ENCODE measurements at places on chromosomes 1 and 21.

DNA sequence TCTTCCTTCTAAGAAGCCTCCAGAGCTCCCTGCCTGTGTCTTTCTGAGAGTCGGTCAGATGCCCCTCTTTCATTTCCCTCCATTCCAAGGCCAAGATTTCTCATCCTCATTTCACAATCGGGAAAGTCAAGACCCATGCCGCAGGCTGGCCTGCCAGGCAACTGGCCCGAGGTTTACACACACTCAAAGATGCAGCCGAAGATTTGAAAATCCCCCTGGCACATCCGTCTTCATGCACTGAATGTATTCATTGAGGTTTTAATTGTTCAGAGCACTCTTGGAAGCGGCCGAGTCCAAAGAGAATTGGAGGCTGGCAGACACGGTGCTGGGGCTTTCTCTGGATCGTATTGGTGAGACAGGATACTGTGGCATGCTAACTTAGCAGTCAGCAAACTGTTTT lies 29.1 kb upstream of the SRP9 start:
- no peak for DNase-seq

DNA sequence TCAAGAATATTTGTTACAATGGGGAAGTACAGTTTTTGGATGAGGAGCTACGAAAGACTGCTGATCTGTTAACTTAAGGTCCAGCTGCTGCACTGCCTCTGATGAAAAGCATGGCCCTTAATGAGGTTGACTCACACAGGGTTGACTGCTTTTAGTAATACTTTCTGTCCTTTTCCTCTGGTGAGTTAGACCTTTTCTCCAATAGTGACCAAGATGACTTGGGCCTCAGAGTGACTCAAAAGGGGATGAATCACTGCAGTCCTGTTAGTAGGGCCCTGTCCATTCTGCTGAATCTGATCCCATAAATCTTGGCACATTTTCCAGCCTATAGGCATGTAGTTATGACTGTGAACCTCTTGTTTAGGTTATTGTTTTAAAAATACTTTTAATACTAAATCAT lies 2.7 kb downstream of the DISP1 start:
- DNase-seq: no peak

- DNase-seq: no peak
Measured at GRCh38 chr1:202580619-202581018, 129.6 kb downstream of the SYT2 start.

GRCh38 chr1:187033693-187034390 lies 205.1 kb downstream of the PLA2G4A start:
- no peak for DNase-seq

- peak; percentile 52 for DNase-seq
Measured at GRCh38 chr1:38046884-38047602, 450 bp upstream of the POU3F1 start.

DNA sequence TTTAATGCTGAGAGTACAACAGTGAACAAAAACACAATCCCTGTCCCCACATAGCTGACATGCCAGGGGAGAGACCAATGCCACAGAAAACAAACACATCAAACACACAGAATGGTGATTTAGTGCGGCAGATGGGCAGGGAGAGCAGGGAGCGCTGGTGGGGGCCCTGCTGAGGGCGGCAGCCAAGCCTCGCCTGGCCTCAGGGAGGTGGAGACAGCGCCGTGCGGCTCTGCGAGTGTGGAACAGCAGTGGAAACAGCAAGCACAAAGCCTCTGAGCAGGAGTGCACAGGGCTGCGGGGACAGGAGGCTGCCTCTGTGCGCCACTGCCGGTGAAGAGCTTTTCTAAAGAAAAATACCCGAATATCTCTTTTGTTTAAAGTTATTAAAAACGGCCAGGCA lies 17.0 kb downstream of the MCM3AP start:
- DNase-seq: no peak

DNA sequence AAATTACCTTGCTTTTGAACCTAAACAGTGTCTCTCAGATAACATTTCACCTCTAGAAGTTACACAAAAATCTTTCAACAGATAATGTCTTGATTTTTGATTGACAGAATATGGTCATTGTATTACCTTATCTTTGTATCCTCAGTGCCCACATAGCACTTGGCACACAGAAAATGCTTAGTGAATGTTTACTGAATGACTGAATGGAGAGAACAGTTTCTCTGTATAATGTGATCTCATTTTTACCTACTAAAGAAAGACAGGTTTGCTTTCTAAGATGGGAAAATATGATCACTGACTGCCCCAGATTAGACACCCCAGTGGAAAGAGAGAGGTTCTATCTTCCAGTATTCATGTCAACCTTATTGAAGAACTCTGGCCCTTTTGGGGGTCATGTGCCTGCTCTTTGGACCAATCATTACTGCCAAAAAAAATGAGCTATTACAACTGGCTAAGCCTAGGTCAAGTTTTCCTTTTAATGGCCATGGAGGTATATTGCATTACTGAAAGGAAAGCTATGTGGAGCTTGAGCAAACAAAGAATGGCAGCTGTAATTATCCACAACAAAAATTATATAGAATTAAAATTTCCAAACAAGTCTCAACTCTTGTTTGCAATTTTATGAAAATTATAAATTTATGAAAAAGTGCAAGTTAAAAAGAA lies 117.4 kb downstream of the MAGI3 start:
- no peak for DNase-seq

DNA sequence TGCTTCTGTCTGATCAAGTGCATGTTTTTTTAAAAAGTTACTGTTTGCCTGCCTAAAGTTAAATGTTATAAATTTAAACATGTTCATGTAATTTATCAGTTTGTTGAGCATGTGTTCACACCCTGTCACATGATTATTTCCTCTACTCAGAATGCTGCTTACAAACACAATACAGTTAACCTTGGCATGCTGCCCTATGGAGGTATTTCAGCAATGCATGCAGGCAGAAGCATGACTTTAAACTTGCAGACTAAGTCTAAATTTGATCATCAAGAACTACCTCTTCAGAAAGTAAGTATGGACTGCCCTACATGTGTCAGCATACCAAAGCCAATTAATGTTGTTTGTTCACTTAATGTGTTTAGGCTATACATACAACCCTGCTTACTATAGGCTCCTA lies 161.6 kb downstream of the LRRC40 start:
- DNase-seq: no peak

- DNase-seq: peak; percentile 43
Measured at GRCh38 chr1:35568975-35569395, 4.1 kb upstream of the TFAP2E start.

DNA sequence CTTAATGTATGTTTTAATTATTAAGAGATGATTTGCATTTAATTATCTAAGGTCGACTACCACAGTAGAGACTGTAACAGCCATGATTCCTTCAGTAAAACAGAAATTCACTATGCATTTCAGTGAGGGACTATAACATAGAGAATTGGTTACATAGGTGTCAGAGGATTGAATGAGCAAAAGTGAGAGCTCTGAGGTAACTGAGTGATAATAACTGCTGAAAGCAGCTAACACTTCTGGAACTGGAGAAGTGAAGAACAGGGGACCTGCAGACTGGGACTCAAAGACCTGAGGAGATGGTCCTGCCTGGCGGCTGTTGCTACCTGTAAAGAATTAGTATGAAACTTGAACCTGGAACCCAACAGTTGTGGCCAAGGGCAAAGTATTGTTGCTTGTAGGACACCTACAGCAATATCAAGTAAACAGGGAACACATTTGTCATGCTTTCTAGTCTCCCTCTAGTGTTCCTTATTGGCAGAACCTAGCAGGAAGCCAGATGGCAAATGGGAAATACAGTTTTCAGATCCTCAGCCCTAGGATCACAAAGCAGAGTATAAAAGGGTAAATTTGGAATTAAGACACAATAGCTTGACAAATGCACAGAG lies 110.6 kb downstream of the HS2ST1 start:
- DNase-seq: no peak

DNA sequence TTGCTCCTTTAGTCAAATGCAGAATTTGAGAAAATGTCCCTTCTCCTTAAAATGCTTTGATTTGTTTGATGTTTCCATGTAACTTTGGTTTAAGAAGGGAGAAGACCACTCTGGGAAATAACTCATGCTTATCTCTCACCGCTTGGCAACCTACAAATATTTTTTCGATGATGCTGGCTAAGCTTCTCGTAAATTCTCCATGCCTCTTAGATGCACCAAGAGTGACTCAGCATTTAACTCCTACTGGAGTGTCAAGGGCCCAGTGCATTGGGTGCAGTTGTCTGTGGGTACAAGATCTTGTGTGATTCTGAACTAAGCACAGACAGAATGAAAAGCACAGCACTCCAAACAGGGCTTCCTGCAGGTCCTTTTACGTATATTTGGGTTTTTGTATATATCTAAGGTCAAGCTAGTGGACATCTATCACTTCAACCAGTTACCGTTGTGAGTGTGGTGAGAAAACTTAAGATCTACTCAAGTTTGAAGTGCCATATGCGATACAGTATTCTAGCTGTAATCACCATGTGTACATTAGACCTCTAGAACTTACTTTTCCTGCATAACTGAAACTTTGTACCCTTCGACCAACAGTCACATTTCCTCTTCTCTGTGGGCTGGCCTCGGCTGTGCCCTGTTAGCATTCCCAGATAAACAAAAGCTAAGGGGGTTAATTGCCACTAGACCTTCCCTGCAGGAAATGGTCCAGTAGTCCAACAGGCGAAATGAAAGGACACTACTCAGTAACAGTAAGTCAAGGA lies 55.8 kb downstream of the COL18A1 start:
- DNase-seq: no peak

GRCh38 chr1:201358596-201358995 lies 18.9 kb downstream of the TNNT2 start:
- no peak for DNase-seq

DNA sequence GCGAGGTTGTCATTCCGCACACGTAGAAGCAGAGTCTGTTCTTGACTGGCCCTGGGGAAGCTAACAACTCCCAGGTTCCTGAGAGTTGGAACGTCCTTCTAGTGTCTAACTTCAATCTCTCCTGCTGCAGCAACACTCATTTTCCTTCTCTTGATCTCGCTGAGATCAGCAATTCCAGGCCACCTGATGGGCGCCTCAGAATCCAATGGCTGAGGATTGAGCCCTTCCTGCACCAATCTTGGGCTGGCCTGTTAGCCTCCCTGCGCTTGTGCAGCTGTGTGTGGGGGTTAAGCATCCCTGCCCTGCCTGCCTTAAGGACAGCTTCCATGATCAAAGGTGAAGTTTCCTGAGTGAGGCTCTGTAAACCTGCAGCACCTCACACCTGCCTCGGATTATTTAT lies 87.9 kb downstream of the SYT2 start:
- DNase-seq: no peak

DNA sequence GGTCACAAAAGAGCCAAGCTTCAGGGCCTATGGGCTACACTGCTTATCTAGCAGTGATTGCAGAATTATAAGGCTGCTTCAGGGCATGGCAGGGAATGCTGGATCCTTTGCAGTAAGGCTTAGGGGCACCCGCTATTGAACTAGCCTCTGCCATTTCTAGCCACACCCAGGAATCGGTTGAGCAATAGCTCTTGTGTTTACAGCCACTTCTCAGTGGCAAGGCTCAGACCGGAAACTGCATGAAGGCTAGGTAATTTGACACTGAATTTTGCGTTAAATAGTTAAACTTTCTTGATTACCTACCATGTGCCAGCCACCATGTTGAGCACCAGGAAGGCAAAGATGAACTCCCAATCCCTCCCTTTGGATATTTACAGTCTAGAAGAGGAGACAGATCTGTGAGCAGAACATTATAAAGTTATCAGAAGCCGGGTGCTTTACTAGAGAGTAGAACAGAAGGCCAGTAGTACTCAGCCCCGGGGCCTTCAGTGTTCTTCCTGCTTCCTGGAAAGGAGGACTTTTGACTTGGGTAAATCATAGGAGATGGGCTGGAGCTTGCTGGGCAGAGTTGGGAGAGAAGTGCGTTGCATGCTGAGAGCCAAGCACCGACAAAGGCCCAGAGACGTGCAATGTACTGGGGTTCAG lies 98.6 kb upstream of the LPGAT1 start:
- DNase-seq: no peak

GRCh38 chr1:170604065-170604464 lies 59.9 kb upstream of the PRRX1 start:
- no peak for DNase-seq

- DNase-seq: no peak
Measured at GRCh38 chr1:58500043-58500442, 46.5 kb downstream of the OMA1 start.

- no peak for DNase-seq
Measured at GRCh38 chr21:32174819-32175218, 104.0 kb downstream of the MIS18A start.
